Uterus (tissue), 4 donors: ENCODE measurements at places on chromosomes 12 and 14.

DNA sequence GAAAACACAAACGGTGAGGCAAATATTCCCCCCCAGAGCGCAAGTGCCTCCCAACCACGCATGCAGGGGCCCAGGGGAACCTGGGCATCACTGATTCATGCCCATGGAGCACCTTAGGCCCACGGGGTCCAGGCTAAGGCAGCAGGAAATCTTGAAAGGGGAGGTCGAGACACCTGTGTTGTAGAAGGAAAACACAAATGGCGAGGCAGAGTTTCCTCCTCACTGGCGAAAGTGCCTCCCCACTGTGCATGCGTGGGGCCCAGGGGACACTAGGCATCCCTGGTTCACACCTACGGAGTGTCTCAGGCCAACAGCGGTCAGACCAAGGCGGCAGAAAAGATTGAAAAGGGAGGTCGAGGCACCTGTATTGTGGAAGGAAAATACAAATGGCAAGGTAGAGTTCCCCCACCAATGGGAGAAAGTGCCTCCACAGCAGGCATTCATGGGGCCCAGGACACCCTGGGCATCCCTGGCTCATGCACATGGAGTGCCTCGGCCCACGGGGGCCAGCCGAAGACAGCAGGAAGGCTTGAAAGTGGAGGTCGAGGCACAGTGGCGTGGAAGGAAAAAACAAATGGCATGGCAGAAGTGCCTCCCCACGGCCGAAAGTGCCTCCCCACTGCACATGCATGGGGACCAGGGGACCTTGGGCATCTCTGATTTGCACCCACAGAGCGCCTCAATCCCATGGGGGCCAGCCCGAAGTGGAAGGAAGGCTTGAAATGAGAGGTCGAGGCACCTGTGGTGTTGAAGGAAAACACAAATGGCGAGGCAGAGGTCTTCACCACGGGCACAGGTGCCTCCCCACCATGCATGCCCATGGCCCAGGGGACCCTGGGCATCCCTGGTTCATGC is 368.8 kb downstream of the ALG10 start:
- DNase-seq = no peak

- DNase-seq = no peak
Observed at GRCh38 chr12:12964255-12964654, 12.3 kb upstream of the GPRC5D start.

- DNase-seq = no peak
Observed at GRCh38 chr12:94676922-94677321, 26.6 kb upstream of the TMCC3 start.

GRCh38 chr12:120006258-120006975 is 17.4 kb downstream of the BICDL1 start:
- DNase-seq = no peak

DNA sequence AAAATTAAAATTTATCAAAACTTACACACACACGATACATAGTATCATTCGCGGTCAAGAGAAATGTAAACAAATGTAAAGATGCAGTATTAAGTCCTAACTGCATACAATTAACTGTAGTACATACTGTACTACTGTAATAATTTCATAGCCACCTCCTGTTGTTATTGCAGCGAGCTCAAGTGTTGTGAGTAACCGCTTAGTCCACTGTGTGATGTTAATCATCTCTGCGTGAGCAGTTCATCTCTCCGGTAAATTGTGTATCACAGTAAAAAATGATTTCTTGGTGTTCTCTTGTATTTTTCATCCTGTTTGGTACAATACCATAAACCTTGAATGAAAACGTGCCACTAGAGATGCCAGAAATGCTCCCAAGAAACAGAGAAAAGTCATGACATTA is 6.5 kb downstream of the EPS8 start:
- DNase-seq = no peak

DNA sequence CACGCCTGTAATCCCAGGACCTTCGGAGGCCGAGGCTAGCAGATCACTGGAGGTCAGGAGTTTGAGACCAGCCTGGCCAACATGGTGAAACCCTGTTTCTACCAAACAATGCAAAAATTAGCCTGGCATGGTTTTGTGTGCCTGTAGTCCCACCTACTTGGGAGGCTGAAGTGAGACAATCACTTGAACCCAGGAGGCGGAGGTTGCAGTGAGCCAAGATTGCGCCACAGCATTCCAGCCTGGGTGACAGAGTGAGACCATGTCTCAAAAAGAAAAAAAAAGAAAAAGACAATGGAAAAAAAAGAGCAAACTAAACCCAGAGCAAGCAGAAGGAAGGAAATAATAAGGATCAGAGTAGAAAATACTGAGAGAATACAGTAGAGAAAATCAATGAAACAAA is 5.4 kb downstream of the CHURC1 start:
- DNase-seq = no peak

GRCh38 chr12:95951515-95951914 is 8.4 kb downstream of the AMDHD1 start:
- no peak for DNase-seq

DNA sequence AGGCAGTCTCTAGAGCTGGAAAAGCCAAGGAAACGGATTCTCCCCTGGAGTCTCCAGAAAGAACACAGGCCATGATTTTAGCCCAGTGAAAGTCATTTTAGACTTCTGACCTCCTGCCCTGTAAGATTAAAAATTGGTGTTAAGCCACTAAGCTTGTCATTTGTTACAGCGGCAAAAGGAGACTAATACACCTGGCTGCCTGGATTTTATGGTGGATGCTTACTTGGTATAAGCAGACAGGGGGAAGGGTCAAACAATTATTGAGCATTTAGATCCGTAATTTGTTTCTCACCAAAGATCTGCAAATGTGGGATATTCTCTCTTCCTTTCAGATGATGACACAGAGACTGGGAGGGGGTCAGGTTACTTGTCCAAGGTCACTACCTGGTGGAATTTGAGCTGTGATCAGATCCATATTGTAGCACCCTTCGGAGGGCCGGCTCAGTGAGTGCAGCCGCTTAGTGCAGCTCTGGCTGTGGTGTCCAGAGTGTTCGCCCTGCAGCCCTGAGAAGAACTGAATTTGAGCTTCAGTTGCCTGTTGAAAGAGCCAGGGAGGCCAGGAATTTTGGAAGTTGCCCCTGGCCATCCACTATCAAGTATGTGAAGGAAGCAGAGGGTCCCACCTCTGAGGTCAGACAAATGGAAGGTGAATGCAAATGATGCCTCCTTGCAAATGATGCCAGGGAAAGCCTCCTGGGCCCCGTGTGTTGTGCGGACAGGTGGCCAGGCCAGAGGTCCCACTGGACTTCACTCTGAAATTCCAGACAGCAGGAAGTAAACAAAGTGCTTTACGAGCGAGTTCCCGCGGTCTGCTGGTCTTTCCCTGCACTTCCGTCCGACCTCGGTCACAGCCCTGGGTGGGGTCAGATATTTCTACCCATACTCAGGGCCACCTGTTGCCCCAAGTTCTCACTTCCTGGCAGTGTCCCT is 15.1 kb downstream of the GLRX5 start:
- no peak for DNase-seq

DNA sequence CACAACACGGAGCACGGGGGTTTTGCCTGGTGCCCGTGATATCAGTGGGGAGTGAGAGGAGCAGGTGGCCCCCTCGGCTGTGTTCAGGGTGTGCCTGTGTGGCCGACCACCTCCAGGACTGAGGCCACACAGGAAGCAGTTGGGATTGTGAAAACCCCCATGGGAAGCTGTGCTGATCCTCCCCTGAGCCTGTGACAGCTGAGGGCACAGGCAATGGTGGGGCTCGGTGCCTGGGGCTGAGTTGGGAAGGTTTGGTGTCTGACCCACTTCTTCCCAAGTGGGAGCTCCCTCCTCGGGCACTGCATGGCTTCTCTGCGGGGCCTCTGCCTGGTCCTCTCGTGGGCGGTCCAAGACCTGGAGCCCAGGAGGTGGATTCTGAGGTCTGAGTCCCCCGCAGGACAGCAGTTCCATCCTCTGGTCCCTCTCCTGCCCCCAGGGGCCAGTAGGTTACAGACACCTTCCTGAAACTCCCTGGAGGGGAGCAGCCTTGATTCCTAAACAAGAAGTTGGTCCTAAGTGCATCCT is 17.9 kb downstream of the PACS2 start:
- DNase-seq = no peak

DNA sequence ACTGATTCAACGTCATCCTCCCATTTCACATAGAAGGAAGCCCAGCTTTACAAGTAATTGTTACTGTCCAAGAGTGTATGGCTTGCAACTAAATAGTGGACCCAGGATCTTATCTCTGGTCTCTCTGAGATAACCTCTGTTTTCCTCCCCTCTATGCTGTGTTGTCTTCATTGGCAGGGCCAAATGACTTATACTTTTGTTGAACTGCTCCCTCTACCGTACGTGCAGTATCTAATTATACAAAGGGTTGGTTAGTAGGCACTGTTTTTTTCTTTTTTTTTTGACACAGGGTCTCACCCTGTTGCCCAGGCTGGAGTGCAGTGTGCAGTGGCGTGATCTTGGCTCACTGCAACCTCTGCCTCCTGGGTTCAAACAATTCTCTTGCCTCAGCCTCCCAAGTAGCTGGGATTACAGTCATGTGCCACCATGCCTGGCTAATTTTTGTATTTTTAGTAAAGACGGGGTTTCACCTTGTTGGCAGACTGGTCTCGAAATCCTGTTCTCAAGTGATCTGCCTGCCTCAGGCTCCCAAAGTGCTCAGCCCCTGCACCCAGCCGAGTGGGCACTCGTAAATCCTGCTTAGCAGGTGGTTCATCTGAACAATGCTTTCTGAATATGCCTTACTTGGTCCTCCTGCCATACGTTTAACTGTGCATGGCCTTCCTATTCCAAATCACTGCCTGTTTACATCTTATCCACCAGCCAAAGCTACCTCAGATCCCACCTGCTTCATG is 162.1 kb downstream of the ADCK1 start:
- no peak for DNase-seq

DNA sequence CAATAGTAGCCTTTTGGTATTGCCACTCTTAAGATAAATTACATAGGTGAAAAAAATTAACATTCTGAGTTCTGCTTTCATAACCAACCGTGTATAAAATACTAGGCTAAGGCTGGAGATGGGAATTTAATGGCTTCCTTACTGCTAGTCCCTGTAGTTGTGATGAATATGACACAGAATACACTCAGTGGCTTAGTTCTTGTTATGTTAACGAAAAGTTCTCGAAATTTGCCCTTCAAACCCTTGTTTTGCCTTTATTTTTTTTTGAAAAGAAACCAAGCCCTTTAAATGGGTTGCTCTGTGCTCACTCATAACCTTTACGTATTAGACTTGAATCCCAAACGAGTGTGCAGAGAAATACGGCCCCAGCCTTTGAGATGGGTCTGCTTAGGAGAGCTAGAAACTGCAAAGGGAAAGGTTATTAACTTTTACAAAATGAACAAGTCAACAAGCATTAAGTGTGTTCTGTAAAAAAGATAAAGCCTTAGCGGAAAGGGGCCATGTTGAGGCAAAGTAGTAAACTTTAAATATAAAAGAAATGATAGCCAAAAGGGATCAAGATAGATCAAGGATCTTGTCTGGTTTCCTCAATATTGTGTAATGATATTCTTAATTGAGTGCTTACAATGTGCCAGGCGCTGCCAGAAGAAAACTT is 1.7 kb downstream of the NUDT4 start:
- DNase-seq = no peak
